ENCODE measurements at places on chromosomes 6 and 20. TPM values are rescaled to one million over a fixed set of nuclear protein-coding genes. Genes with fewer than 3 reads are reported as not detected.

The OR2J3 gene
- not detected for total RNA-seq

The FOXS1 gene
- total RNA-seq, result not detected

The GHRH gene
- total RNA-seq, result not detected

The NAPB gene
- 4.8 TPM for total RNA-seq

The SLC18B1 gene
- total RNA-seq, result 15.8 TPM

The SLC2A4RG gene
- total RNA-seq, result 62.2 TPM

The POU5F1 gene
- total RNA-seq, result 4,433 TPM

The RNF8 gene
- 39.6 TPM for total RNA-seq

The IP6K3 gene
- not detected for total RNA-seq

The CDH26 gene
- total RNA-seq, result 3.1 TPM

The SIGLEC1 gene
- total RNA-seq, result not detected

The BTNL2 gene
- not detected for total RNA-seq

The TP53INP2 gene
- total RNA-seq, result 2.4 TPM

The DACT2 gene
- total RNA-seq, result 5.5 TPM

The IFT52 gene
- 27.6 TPM for total RNA-seq

The HLA-DMA gene
- 1.9 TPM for total RNA-seq

The TBX18 gene
- total RNA-seq, result under 0.01 TPM

The TMC2 gene
- total RNA-seq, result not detected

The FAXC gene
- 4.7 TPM for total RNA-seq

The TREM2 gene
- total RNA-seq, result not detected

The OPRM1 gene
- not detected for total RNA-seq

The RHAG gene
- total RNA-seq, result 0.07 TPM

The CEP43 gene
- 16.8 TPM for total RNA-seq

The PNLDC1 gene
- total RNA-seq, result not detected

The PAK5 gene
- 0.22 TPM for total RNA-seq

The LPA gene
- total RNA-seq, result not detected

The OOEP gene
- total RNA-seq, result not detected

The PRKN gene
- 0.26 TPM for total RNA-seq

The LAMA2 gene
- total RNA-seq, result 2.8 TPM

Data from H7 (cell line).